ENCODE measurements at places on chromosomes 12 and 14. TPM values are rescaled to one million over a fixed set of nuclear protein-coding genes. Genes with fewer than 3 reads are reported as not detected.

GRCh38 chr14:37437490-37437889 lies 157.6 kb downstream of the FOXA1 start:
- DNase-seq: no peak

GRCh38 chr12:25811656-25812126 lies 146.8 kb upstream of the RASSF8 start:
- DNase-seq: no peak

DNA sequence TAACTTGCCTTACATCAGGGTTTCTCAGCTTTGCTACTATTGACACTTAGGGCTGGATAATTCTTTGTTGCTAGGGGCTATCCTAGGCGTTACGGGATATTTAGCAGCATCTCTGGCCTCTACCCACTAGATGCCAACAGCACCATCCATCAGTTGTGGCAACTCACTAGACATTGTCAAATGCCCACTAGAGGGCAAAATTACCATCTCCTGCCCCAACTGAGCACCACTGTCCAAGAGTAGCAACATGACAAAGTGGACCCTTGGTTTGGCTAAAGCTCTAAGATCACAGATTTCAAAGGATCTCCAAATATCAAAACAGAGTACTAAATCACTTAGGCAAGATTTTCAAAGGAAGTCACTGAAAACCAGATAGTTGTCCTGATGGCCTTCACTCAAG lies 251.7 kb upstream of the TBX3 start:
- no peak for DNase-seq

DNA sequence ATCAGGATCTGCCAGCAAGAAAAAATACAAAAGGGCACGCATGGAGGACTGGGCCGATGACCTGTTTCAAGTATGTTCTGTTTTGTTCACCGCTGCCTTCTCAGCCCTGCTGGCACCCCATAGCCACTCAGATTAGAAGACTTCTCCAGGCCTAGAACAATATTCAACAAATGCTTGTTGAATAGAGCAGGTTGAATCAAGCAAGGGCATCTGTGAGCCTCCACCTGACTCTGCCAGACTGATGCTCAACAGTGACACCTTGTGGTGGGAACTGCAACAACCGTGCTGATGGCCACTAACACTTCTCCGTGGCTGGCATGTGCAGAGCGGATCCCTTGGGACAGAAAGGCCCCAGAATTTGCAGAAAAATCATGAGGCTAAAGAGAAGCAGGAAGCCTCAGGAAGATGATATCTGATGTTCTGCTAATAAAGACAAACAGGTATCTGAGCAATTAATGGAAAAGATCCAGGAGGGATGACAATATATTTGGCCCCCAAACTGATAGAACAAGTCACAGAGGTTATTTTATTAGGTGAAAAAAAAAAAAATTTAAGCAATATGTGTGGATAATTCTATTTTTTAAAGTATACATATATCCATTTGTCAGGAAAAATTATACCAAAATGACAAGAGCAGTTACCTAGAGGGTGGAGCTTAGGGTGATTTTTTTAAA lies 114.3 kb downstream of the KSR2 start:
- DNase-seq: no peak

DNA sequence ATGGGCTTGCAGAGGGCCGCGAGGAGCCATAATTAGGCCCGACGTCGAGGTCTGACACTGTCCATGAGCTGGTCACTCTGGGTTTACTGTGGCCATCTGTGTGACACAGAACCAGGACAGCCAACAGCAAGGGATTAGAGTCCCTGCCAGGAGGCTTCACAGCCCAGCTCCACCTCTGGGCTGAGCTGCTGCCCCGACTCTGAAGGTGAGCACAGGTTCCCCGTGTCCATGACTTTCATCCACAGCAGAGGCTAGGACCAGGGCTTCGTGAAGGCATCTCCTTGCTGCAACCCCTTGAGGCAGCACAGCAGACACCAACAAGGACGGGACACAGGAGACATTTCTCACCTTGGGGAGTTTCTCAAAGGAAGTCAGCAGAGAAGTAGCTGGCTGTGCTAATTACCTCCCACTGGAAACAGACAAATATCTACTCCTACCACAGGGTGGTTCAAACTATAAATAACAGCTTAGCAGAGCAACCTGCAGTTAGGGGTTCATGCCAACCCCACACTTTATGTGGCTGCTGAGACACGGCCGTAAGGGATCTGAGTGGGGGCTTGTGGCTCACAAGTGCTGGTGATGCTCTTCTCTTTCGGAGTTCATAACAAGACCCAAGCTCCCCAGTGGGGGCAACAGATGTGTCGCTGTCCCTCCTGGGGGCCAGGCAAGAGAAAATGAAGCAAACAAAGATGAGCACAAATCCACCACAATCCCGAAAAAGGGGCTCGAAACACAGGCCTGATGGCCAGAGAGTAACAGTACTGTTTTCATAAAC lies 29.2 kb downstream of the ZFYVE21 start:
- no peak for DNase-seq

GRCh38 chr14:100862793-100863192 lies 36.9 kb downstream of the MEG3 start:
- DNase-seq: no peak

GRCh38 chr12:110281549-110282299 lies 677 bp downstream of the ATP2A2 start:
- DNase-seq: peak; percentile 69

DNA sequence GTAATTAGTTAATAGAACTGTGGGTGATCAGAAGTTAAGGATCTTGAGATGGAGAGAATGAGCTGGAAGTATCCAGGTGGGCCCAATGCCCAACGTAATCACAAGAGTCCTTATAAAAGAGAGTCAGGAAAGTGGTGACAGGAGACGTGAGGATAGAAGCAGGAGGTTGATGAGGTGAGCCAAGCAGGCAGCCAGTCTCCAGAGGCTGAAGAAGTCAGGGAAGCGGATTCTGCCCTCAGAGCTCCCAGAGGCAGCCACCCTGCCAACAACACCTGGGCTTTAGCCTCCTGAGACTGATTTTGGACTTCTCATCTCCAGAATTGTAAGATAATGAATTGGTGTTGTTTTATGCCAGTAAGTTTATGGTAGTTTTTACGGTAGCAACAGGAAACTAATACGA lies 10.1 kb upstream of the SAV1 start:
- DNase-seq: no peak

DNA sequence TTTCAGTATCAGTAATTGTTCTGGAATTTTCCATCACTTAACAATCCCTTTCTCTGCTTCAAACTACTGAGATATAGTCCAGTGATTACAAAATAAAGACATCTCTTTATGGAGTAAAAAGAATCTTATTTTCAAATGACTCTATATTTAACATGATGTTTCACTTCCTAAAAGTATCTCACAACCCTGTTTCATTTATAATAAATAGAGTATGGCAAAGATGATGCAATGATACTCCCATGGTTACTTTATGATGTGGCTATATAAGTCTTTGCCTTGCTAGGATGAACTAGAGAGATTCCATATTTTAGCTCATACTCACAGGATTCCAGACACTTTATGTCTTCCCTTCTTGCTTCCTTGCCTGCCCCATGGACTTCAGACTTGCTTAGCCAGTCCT lies 953.5 kb upstream of the MDGA2 start:
- DNase-seq: no peak

DNA sequence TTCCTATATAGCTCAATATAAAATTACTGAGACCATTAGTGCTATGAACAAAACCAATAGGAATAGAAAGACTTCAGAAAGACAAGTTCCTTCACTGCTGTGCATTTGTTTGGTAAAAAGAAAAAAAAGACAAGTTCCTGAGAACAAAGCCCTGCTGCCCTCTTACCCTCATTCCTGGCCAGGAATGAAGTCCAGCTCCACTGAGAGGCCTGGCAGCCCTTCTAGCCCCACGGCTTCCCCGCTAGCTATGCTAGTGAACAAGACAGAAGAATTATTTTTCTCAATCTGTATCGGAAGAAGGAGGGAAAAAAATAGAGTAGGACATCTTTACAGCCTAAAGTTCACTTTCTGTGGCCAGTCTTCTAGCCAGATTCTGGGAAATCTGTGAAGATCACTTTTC lies 1.6 kb downstream of the MFAP5 start:
- no peak for DNase-seq

DNA sequence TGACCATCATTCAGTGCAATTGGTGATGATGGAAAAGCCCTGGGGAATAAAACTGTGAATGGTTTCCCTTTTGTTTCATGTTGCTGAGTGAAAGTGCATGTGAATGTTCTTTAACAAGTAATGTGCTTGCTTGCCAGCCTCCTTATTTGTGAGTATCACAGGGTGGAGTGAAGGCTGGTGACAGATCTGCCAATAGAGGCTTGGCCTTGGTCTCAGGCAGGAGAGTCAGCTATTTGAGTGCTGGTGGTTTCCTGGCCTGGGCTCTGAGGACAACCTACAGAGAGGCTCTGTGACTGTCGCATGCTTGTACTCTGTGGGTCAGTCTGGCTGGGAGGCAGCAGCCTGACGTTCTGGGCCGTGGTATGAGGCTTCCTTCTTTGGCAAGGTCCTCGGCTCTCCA lies 20.7 kb downstream of the KRT85 start:
- no peak for DNase-seq

GRCh38 chr12:2145433-2145998 lies 92.7 kb downstream of the CACNA1C start:
- DNase-seq: no peak

GRCh38 chr14:39372656-39373055 lies 59.6 kb downstream of the FBXO33 start:
- DNase-seq: no peak

- no peak for DNase-seq
These were observed 15.4 kb downstream of the SLC6A13 start for GRCh38 chr12:247271-247670.

DNA sequence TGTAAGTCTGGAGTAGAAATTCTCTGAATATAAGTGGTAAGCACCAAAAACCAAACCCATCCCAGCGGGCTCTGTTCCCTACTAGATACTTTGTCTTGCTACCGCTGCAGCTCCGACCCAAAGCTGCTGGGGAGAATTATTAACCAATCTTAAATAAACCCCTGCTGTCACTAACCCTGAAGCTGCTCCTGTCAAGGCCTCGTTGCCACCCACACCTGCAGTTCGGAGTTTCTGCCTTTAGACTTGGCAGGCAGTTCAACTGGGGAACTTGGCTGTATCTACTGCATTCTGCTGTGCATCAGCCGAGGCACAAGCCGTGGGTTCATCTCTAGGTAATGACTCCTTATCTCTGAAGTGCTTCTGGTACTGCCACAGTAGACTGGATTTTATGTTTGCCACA lies 55.5 kb downstream of the PPM1A start:
- DNase-seq: peak; percentile 42

DNA sequence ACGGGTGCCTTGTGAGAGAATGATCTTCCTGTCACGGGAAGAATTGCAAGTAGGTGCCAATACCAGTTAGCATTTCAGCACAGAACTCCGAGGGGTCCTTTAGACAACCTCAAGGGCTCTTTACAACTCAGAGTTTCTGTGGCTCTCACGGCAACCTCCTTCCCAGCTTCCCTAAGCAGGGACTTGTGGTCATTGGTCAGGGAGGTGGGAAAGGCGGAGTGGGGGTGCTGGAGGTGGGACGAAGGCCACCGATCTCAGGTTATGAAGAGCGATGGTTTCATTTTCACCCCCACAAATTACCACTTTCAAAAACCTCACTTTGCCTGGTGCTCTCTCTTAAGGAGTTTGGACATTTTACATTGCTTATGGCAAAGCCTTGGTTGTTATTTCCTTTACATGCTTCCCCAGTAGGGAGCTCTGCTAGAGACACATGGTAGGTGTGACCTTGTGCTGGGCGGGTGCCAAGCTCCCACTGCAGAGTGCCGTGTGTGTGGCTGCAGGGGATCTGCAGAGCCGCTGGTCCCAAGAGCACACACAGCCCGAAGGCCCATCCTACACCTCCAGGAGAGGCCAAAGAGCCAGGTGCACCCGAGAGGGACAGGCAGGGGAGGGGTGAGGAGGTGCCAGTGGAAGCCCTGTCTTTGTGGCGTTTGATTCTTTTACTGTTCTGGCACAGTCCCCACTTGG lies 21.4 kb downstream of the BCL2L14 start:
- peak; percentile 46 for DNase-seq

DNA sequence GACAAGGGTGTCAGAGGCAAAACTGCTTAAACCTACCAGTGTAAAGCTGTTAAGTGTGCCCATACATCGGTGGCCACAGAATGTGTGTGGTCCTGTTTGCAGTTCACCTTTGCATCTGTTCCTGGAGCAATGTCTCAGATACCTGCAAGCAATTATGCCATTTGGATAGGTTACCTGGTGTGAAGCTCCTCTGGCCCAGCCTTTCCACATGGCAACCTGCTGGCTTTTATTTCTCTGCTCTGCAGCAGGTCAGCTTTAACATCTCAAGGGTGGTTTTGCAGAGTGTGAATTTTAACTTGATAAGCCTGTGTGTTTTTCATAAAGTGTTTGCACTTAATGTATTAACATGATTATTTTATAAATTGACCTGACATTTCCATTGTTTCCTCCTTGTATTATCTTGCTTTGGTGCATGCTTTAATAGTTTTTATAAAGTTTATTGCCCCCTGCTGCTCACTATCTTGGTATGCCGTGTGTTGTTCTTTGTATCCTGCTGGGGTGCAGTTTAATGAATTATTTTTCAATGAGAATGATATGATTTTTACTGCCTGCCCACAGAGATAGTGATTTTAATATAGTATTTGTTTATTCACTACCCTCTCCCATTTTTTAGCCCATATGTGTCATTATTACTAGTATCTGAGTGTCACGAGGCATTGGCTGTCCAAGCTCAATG lies 403.8 kb downstream of the NPAS3 start:
- DNase-seq: no peak

GRCh38 chr14:68787092-68787992 lies 5.5 kb downstream of the ZFP36L1 start:
- DNase-seq: no peak

- DNase-seq: no peak
These were observed 319.2 kb downstream of the BCL11B start for GRCh38 chr14:98952593-98953350.

DNA sequence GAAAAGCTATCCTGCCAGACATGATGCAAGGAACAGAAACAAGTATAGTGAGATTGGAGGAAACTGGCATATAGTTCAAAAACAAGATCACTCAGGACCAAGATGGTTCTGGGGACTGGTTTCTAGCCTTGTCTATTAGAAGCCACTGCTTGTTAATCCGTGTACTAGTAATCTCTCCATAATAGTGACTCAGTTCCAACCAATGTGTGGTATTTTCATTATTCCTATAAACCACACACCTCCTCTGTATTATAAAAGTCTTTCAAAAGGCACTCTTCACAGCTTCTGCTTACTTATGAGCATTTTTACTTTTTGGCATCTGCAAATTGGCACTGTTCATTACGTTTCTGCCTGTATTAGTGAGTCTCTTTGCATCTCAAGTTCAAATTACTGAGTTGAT lies 140.3 kb downstream of the SLC6A15 start:
- DNase-seq: no peak

DNA sequence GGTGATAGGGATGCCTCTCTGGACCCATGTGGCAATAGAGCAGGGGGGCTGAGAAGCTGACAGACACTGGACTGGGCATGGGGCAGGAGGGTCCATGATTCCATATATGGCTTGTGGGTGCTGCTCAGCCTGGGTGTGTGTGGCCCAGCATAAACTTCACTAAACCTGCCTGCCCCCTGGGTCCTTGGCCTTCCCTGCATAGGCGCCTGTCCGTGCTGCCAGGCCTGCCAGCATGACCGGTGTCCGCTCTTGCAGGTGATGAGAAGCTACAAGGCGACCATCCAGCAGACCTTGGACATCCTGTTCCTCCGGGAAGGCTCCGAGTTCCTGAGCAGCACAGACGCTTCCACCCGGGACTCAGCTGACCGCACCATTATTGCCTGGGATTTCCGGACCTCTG lies 61.6 kb downstream of the BEGAIN start:
- DNase-seq: no peak

KCNMB4 gene
- total RNA-seq: 1.2 TPM

C12orf50 gene
- total RNA-seq: 0.11 TPM

OR6C2 gene
- not detected for total RNA-seq

FOXG1 gene
- total RNA-seq: not detected

CCDC196 gene
- total RNA-seq: not detected

PRB2 gene
- not detected for total RNA-seq

VRTN gene
- total RNA-seq: not detected

ST8SIA1 gene
- 3.3 TPM for total RNA-seq

NPC2 gene
- total RNA-seq: 75.8 TPM
